ENCODE measurements at places on chromosomes 6 and 20.

DNA sequence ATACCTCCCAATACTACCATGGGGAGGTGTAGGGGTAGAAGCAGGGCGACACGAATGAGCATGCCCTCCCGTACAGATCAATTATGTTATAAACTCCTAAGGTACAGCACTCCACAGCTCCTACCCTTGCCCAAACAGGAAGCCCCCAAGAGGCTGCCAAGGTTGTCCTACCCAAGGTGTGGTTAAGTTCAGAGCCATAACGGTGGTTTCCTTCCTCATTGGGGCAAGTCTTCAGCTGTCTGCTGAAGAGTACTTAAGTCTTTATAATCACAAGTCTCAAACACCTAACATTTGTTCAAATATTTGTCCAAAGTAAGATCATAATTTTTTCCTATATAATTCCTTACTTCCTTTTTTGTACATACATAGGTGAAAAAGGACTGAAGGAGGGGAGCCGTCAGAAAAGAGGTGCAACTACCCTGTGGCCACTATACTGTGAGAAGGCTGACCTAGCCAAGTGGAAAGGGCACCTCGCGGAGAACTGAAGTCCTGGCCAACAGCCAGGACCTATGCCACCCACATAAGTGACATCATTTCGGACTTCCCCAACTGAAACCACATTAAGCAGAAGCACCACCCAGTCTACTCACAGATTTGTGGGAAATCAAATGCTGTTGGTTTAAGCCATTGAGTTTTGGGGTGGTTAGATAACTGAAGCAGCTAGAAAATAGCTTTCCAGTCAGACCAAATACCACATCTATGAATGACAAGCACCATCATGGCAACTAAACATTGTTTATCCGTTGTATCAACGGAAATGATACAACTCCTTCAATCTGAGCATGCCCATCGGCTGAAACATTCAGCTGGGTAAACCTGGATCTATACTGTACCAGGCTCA is 2.9 kb upstream of the RAB22A start:
- peak; percentile 9 for DNase-seq

- no peak for DNase-seq
Measured at GRCh38 chr6:3314176-3314575, 55.4 kb downstream of the PSMG4 start.

DNA sequence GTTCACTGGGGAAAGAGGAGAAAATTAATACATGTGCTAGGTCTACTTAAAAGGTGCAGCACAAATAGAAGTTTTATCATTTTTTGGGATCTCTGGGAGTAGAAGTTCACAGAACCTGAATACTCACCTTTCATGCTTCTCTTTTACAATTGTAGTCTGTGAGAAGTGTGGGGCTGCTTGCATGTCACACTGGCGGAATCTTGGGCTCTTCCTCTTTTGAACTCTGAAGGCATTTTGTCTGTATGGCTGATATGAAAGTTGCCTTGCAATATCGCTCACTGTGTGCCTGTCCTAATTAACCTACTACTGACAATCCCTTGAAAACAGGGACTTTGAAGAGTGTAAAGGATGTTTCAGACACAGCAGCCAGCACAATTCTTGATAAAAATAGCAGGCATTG is 65.9 kb upstream of the CLDN20 start:
- DNase-seq, result no peak

DNA sequence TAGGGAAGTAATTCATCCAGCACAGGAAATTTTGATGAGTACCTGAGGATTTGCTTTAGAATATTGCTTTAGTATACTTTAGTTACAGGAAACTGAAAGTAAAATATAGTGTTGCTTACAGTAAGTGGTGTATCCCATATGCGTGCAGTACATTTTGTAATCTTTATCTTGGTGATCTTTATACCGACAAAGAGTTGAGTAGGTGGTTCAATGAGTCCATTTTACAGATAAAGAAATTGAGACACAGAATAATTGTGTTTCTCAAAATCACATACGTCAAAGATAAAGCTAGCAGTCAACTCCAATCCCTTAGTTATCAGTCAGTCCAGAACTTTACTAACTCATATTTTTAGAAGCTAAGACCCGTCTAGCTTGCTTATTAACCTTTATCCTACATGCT is 65.8 kb upstream of the E2F3 start:
- DNase-seq, result no peak

DNA sequence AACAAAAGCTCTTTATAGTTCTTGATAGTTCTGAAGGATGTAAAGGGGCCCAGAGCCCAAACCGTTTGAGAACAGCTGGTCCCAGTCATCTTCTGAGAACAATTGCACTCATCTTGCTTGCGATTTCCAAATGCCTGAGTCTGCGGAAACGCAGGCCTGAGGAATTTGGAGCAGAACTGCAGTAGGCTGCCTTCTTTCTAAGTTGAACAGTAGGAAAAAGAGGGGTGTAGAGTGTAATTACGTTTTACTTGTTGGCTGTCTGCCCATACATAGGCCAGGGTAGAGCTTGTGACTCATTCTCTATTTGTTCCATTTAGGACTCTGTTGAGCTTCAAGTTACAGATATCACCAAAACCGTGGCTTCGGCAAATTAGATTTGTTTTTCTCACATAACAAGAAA is 42.0 kb upstream of the KIF16B start:
- peak; percentile 62 for DNase-seq

DNA sequence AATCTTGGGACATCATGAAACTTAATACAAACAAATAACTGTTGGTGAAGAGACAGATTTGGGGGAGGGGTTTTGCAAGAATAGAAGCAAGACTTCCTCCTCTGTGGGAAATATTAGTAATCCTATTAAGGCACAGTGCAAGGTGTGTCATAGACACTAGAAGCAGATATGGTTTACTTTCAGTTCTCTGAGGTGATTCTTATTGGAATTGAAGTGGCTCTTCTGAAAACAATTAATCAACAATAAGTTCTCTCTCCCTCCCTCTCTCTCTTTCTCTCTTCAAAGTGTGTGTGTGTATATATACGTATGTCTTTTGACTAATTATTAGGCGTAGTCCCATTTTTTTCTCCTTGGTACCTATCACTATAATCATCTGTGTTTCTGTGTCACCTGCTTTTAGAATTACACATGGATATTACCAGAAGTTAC is 99.8 kb downstream of the HIVEP2 start:
- DNase-seq, result no peak

DNA sequence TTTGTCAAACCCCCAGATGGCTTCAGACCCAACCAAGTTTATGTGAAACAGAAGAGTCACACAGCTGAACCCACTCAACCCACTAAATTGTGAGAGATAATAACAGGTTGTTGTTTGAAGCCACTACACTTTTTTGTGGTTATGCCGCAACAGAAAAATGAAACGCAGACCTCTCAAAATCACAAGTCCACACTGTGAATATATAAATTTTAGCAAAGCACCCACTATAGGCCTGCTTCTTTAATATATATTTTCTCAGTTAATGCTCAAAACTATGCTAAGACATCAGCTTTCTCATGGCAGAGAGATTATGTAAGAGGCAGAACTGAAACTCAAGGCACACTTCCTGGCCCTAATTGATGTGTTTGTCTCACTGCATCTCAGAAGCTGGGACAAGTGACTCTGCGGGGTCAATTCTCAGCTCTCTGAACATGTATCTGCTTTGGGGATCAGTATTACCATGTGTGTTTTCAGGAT is 27.7 kb downstream of the MAP3K5 start:
- no peak for DNase-seq

DNA sequence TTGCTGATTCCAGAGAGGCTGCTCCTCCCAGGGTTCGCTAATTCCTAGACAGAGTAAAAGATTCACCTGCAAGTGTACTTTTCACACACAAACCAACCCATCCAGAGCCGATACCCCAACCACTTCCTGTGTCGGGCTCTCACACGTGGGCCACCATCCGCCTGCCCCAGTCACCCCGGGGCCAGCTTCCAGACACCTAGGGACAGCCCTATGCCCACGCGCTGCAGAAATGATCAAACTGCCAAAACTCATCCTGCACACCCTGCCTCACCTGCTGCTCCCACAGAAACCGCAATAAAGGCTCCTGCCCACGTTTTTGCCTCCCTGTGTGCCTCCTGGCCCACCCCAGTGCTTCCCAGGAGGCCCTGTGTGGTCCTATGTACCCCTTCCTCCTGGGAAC is 59.5 kb downstream of the PSMG4 start:
- DNase-seq, result no peak

- DNase-seq, result no peak
Measured at GRCh38 chr6:84870672-84871071, 106.3 kb upstream of the TBX18 start.

- DNase-seq, result no peak
Measured at GRCh38 chr20:63186528-63187316, 29.2 kb downstream of the YTHDF1 start.

GRCh38 chr6:7047966-7048365 is 59.8 kb upstream of the RREB1 start:
- DNase-seq, result no peak

DNA sequence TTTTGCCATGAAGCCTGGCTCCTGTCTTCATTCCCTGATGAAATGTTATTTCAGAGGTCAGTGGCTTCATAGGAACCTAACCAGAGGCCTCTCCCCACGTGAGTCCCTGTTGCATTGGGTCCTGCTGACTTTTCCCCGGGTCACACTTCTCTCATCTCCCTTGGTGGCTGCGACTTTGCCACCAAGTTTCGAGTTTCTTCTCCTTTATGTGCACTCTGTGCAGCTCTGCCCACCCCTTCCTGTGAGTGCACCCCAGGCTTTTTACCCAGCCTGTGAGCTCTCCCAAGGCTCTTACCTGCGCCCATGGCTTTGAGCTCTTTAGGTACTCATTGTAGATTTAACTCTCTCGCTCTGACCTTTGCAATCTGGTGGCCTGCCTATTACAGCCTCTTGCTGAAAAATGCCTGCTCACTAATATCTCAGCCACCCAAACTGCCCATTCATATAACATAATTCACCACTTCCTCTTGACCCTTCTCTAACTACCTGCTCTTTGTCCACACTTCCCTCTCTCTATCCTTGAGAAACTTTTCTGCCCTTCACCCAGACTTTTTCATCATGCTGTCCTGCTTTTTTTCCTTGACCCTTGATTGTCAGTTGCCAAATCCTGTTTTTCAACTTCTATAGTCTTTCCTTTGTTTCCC is 105.9 kb downstream of the SASH1 start:
- no peak for DNase-seq

GRCh38 chr20:59676851-59677182 is 72.5 kb downstream of the PHACTR3 start:
- peak; percentile 2 for DNase-seq

DNA sequence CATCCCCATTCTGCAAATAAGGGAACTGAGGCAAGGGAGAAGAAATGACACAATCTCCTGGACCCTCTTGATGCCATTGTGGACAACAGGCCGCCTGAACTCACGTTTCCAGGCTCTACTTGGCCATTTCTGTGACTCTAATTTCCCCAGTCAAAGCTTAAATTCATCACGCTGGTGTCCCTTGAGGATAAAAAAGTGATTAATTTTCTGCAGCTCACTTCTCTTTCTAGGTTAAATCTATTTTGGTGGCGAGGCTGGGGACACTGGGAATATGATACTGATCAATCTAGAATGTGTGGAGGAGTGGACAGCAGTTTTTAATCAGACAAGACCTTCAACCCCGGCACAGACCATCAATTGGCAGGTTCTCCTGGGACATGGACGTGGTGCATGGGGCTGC is 168.2 kb upstream of the SULF2 start:
- no peak for DNase-seq

DNA sequence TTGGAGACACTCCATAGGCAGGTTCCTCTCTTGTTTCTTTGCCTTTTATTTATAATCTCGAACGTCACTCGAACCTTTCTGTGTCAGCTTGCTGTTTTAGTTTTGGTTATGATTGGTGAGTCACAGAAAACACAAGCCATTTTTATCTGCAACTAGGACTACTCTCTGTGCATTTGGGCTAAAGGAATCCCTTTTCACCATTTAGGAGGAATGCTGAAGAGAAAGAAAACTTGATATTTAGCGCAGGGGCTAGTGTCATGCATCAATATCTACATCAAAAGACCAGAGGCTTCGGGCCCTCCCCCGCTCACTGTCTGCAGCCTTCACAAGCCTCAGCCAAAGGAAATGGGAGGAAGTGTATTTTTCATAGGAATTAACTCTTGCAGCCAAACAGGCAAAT is 507.8 kb upstream of the CITED2 start:
- no peak for DNase-seq

DNA sequence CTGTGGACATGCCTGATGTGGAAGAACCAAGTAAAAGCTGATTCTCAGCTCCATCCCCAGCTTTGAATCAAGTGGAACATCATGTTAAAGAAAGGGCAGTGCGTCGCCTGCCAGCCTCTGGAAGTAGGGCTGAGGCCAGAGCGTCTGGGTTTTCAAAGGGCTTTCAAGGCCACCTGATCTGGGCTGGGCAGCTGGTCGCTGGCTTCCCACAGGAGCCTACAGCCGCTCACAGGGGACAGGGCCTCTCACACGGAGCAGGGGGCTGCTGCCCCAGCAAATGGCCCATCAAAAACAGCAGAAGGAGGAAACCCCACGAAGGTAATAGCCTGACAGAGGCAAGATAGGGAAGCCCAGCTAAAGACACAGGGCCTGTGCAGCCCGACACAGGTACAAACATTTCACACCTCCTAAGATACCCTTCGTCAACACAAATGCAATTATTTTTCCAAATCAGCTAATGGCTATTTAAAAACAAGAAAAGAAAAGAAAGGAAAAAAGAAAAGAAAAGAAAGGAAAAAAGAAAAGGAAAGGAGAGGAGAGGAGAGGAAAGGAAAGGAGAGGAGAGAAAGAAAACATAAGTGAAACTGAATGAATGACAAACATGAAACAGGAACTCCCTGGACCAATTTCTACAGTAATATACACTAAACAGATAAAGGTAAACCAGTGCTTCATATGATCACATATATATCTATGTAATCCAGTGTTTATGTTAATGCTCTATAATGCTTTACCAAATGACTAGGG is 24.8 kb downstream of the RRBP1 start:
- DNase-seq, result no peak

GRCh38 chr6:29510746-29511300 is 23.1 kb upstream of the MAS1L start:
- DNase-seq, result no peak
